Activated CD4-positive, alpha-beta T cell treated with anti-CD3 and anti-CD28 coated beads, Interleukin-2, Interleukin-6, amounts not matched to agents 100 ng/mL and 50 ng/mL, durations not matched to agents 16 hours and 8 hours (primary cell): ENCODE measurements at places on chromosomes 6 and 20.
A peak's percentile ranks its signal among the peaks of the same experiment; 100 is the strongest.

- no peak for DNase-seq
Observed at GRCh38 chr6:43980004-43980795, 147.1 kb downstream of the MRPL14 start.

DNA sequence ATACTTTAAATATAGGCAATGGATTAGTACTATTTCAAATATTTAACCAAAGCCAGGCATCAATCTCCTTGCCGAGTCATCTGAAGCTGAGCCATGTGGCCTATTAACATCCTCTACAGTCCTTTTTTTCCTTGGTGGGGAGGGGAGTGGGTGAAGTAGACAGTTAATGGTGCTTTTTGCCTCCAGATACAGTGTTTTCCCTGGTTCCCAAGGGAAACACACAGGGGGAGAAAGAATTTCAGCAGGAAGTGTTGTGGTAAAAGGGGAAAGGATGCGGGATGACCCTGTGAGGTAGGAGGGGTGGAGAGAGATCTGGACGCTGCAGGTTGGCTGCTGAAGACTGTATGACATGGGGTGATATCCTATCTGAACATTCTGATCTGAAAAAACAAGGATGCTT lies 9.6 kb downstream of the CLDN20 start:
- DNase-seq = no peak

DNA sequence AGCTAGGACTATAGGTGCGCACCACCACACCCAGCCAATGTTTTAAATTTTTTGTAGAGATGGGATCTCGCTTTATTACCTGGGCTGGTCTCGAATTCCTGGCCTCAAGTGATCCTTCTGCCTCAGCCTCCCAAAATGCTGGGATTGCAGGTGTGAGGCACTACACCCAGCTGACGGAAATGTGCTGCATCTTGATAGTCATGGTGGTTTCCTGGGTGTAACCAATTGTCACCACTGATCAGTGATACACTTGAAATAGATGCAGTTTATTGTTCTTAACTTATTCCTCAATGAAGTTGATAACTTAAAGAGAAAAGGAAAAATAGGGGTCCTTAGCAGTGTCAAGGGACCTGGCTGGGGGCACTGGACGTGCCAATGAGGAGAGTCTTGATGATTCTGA lies 92.4 kb downstream of the PPP1R14C start:
- no peak for DNase-seq

- DNase-seq = peak; percentile 56
Observed at GRCh38 chr6:31402324-31403282, 792 bp upstream of the MICA start.
